ENCODE measurements at places on chromosomes 11 and 22.

DNA sequence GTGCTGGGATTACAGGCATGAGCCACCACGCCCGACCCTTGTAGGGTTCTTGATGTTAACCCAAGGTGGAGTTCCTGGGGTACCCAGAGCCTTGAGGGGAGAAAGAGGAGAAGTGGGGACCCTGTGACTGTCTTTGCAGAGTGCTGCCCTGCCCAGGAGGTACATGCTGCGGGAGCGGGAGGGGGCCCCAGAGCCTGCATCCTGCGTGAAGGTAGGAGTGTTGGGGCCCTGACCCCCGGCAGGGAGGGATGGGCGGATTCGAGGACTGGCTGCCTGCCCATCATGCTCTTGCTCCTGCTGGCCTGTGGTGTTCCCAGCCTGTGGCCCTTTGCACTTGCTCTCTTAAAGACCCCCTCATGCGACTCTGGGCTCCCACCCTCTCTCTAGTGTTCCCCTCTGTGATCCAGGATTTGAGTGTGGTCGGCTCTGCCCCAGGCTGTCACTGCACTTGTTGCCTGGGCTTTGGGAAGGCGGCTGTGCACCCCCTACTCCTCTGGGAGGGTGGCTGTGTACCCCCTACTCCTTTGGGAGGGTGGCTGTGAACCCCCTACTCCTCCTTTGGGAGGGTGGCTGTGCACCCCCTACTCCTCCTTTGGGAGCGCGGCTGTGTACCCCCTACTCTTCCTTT lies 4.5 kb downstream of the SCO2 start:
- no peak for DNase-seq

DNA sequence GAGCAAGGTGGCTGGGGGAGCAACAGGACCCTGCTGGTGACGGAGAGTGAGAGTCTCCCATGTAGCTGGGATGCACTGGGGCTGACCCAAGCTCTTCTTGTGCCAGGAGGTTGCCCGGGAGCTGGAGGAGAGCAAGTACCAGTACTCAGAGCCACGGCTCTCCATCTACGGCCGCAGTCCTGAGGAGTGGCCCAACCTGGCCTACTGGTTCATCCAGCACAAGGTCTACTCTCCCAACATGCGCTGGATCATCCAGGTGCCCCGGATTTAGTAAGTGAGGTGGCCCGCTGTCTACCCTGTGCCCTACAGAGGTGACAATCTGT lies 40.4 kb downstream of the AMPD3 start:
- DNase-seq = no peak

GRCh38 chr11:42003801-42004200 lies 544.3 kb upstream of the LRRC4C start:
- no peak for DNase-seq

GRCh38 chr11:112213753-112214152 lies 12.5 kb upstream of the PTS start:
- no peak for DNase-seq

- DNase-seq = no peak
Observed at GRCh38 chr11:122354025-122354697, 238.1 kb upstream of the BLID start.

- peak; percentile 8 for DNase-seq
Observed at GRCh38 chr11:109507331-109507730, 85.3 kb downstream of the C11orf87 start.

DNA sequence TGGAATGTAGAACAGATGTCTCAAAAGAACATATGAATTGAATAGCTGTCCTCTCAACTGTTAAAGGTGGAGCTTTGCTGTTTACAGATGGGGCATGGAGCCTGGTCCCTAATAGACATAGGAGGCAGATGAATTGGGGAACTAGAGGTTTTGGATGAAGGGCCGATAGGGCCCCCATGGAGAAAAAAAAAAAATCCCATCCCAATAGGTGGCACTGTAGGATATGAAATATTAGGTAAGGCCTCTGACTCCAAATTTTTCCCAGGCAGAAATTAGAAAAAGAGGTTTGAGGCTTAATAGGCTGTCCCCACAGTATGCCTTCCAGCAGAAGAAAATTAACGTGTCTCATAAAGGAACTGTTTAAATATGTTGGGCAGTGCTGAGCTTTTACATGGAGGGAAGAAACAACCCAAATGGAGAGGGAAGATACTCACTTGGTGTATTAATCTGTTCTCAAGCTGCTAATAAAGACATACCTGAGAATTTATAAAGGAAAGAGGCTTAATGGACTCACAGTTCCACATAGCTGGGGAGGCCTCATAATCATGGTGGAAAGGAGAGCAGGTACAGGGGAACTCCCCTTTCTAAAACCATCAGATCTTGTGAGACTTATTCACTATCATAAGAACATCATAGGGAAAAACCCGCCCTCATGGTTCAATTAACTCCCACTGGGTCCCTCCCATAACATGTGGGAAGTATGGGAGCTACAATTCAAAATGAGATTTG lies 30.1 kb upstream of the TMEM45B start:
- peak; percentile 0 for DNase-seq
